Suprapubic skin (tissue), 4 donors: ENCODE measurements at places on chromosomes 5 and 9. TPM values are rescaled to one million over a fixed set of nuclear protein-coding genes. Genes with fewer than 3 reads are reported as not detected.
A peak's percentile ranks its signal among the peaks of the same experiment; 100 is the strongest.

DNA sequence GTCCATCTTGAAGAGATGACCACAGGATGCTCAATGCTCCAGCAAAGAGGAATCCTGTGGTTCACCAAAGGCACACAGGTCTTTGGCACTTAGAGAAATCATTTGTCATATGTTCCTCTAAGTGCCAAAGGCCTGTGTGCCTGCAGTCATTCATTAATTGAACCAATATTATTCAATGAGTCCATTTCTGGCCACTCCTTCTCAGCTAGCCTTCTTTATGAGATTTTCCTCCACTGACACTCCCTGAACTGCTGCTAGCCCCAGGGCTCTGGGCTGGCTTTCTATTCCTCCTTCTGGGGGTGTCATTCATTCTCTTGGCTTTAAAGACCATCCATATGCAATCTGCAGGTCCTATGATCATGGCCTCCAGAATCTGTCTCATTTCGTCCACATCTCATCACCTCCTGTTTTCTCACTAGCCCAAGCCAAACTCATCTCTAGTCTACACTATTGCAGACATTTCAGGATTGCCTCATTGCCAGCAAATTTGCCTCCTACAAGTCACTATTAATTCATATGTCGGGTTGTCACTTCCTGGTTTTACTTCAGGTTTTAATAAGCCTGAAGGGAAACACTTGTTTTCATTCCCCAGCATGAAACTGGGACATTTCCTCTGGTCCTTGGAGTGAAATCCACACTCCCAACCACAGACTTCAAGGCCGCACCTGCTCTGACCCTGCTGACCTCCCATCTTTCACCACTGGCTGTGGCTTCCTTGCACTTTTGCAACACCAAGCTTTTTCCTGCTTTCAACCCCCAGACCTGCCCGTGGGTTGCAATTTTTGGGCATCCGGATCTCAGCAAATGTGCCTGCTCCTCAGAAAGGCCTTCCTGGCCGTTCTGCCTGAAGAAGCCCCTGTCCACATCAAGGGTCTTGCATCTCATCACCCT, 35.1 kb downstream of the KCNIP1 start:
- DNase-seq = peak; percentile 31
- H3K4me3 ChIP-seq = no peak overlapping the region
- H3K4me1 ChIP-seq = no peaks in the 10 kb centered on the region

- DNase-seq = no peak
- H3K4me3 ChIP-seq = no peak overlapping the region
- H3K27me3 ChIP-seq = no peaks in the 10 kb centered on the region
- H3K27ac ChIP-seq = no peak overlapping the region
These were observed 150.0 kb upstream of the GNA14 start for GRCh38 chr9:77798140-77798539.

DNA sequence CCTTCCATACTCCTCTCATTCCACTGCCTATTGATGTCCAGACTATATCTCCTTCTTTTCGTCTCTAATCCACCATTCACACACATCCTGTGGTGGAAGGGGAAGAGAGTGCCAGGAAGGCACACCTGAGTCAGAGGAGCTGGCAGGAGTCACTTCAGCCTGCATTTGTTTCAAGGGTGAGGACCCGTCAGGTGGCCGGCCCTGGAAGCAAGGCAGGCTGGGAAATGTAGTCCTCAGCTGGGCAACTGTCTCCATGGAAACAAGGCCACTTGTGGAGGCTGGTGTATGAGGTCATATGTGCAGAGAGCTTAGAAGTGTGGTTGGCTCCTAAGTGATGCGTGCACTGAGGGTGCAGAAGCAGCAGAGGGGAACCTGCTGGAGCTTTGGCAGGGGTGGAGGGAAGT, 278.4 kb downstream of the NSG2 start:
- no peak overlapping the region for H3K4me3 ChIP-seq
- no peaks in the 10 kb centered on the region for H3K4me1 ChIP-seq
- peaks cover 70% of the 10 kb centered on the region for H3K27me3 ChIP-seq
- H3K36me3 ChIP-seq = no peaks in the 10 kb centered on the region

Gene GALNT12
- total RNA-seq = 3.8 TPM

DNA sequence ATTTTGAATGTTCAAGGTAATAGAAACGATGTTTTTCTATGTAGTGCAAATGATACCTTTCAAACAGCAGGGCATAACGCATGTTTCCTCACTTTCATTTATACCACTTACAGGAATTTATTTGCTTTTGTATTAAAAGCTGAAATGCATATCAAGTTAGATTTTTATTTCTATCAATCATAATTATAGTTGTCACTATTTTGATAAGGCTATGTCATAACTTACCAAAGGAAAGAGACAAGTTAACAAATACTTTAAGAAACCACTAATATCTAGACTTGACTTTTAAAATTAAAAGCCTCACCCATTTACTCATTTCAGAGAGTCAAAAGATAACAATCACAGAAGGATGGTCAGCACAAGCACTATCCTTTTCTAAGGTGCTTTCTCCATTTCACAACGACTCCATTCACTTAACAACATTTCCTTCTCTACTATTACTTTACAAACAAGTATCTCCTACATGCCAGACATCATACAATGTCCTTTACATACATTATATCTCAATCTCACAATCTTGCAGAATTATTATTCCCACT, 12.6 kb downstream of the ERP44 start:
- no peak for DNase-seq
- H3K36me3 ChIP-seq = no peaks in the 10 kb centered on the region
- no peak overlapping the region for H3K27ac ChIP-seq
- H3K4me1 ChIP-seq = peaks cover 22% of the 10 kb centered on the region
- no peak overlapping the region for H3K4me3 ChIP-seq

GRCh38 chr5:17852740-17853139, 218.5 kb downstream of the TAF11L14 start:
- peaks cover 3% of the 10 kb centered on the region for H3K4me1 ChIP-seq
- H3K4me3 ChIP-seq = no peak overlapping the region

Gene PAEP
- not detected for total RNA-seq

Gene GFI1B
- not detected for total RNA-seq

DNA sequence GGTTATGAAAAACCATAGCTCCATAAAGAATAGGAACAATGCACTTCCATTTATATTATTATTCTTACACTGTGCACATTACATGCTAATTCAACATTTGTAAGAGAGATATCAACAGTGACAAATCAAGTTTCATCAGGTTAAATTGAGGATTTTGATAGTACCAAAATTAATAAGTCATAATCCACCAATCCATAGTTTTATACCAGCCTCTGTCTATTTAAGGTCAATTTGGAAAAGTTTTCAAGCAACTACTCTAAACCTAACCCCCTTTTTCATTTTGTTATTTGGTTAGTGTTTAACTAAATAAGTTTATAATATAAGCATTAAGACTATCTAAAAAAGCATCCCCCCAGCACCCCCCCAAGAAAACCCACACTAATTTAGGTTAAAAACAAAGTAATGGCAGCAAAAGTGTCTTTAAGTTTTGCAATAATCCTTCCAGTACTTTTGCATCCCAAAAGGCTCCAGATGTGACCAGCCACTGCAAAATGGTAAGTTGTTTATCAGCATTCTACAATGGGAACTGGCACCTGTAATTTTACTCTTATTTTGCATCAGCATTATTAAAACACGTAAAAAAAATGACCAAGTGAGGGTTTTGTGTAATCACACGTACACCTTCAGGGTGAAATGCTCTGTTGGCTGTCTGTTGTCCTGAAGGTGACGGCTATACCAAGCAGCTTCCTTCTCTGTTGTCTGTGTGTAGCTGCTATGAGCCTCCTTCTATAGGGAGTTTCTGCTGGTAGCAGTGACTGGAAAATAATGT, 36.8 kb upstream of the SSBP2 start:
- DNase-seq = peak; percentile 73
- H3K4me1 ChIP-seq = peaks cover 29% of the 10 kb centered on the region
- H3K27ac ChIP-seq = peak overlapping the region; percentile 64
- no peaks in the 10 kb centered on the region for H3K27me3 ChIP-seq
- H3K36me3 ChIP-seq = no peaks in the 10 kb centered on the region

DNA sequence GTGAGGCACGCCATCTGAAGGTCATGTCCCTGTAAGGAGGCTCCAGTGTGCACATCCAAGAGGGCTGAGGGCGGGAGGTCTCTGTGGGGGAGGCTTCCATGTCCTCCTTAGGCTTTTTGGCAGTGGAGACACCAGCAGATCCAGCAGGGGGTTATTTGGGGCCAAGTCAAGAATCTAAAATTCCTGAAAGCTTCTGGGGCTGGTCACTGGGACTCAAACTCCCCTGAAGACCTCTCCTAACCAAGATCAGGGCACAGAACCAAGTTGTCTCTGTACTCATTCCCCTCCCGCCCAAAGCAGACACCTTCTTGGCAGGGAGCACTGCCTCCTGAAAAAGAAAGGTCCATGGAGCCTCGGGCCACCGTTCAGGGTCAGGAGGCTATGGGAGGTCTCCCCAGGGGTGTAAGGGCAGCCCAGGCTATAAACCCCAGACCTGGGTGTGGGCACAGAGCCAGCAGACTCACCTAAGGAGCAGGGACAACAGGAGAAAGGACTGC, 127.4 kb upstream of the ADRA1B start:
- H3K4me1 ChIP-seq = peaks cover 16% of the 10 kb centered on the region
- H3K27ac ChIP-seq = no peak overlapping the region
- no peaks in the 10 kb centered on the region for H3K36me3 ChIP-seq
- no peak for DNase-seq

Gene SLC34A1
- not detected for total RNA-seq

DNA sequence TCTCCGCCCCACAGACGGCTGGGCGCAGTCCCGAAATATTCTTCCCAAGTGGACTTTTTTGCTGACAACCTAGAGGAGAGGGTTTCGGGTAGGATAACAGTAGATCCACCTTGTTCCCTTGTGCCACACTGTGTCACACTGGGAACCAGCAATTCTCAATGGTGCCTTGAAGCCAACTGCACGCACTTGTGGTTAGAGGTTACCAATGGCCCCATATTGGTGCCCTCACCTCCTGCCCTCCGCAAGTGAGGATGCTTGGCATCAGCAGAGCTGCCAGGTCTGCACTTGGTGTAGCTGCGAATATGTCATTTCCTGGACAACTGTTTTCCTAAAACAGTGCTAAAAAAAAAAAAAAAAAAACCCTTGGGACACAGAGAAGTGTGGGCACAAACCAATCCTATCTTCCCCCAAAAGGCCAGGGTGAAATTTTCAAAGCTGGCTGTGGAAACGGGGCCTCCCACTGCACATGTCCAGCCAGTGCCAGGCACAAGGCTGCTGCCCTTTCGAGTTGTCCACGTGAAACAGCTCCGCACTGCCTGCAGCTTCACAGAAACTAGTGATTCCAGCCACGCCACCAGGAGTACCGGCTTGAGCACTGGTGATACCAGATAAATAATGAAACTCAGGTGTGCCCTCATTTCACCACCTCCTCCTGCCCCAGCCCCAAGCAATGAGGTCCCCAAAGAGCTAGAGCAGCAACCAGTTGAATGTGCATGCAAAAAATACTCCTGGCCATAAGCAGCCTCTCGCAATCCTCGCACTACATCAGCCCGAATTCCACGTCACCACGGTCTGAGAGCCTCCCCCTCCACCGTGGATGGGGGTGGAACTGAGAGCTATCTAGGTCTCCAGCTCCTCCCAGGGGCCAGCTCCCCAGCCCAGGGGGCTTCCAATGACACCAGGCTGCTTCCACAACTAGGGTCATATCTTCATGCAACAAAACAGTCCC, 51.2 kb downstream of the USP20 start:
- H3K4me3 ChIP-seq = peak overlapping the region; percentile 44
- DNase-seq = no peak
- H3K4me1 ChIP-seq = peaks cover 39% of the 10 kb centered on the region
- peaks cover 23% of the 10 kb centered on the region for H3K36me3 ChIP-seq
- H3K27me3 ChIP-seq = no peaks in the 10 kb centered on the region

GRCh38 chr9:124132671-124133147, 121.1 kb downstream of the LHX2 start:
- H3K27ac ChIP-seq = no peak overlapping the region
- no peaks in the 10 kb centered on the region for H3K4me1 ChIP-seq
- H3K4me3 ChIP-seq = no peak overlapping the region
- H3K27me3 ChIP-seq = no peaks in the 10 kb centered on the region
- H3K36me3 ChIP-seq = no peaks in the 10 kb centered on the region
- DNase-seq = no peak

- no peak overlapping the region for H3K27ac ChIP-seq
- no peaks in the 10 kb centered on the region for H3K4me1 ChIP-seq
- H3K36me3 ChIP-seq = no peaks in the 10 kb centered on the region
- H3K4me3 ChIP-seq = no peak overlapping the region
- no peak for DNase-seq
These were observed 469.3 kb upstream of the DMAC1 start for GRCh38 chr9:8268881-8269280.

Gene CERCAM
- 3.7 TPM for total RNA-seq

Gene JAKMIP2
- total RNA-seq = not detected

- no peak overlapping the region for H3K27ac ChIP-seq
- no peak for DNase-seq
These were observed 47.8 kb downstream of the AHRR start for GRCh38 chr5:369151-369868.

- no peaks in the 10 kb centered on the region for H3K36me3 ChIP-seq
- no peak for DNase-seq
- no peak overlapping the region for H3K27ac ChIP-seq
- no peak overlapping the region for H3K4me3 ChIP-seq
- no peaks in the 10 kb centered on the region for H3K27me3 ChIP-seq
These were observed 1318.3 kb upstream of the DMAC1 start for GRCh38 chr9:9117866-9118265.

- H3K4me1 ChIP-seq = peaks cover 3% of the 10 kb centered on the region
- no peak overlapping the region for H3K4me3 ChIP-seq
- no peaks in the 10 kb centered on the region for H3K27me3 ChIP-seq
- H3K27ac ChIP-seq = no peak overlapping the region
- H3K36me3 ChIP-seq = no peaks in the 10 kb centered on the region
- no peak for DNase-seq
These were observed 94.5 kb upstream of the MINAR2 start for GRCh38 chr5:129653442-129653841.

- no peaks in the 10 kb centered on the region for H3K36me3 ChIP-seq
- no peak overlapping the region for H3K4me3 ChIP-seq
- H3K27ac ChIP-seq = no peak overlapping the region
- peaks cover 33% of the 10 kb centered on the region for H3K4me1 ChIP-seq
- DNase-seq = no peak
These were observed 6.9 kb downstream of the PBX3 start for GRCh38 chr9:125754096-125754495.

Gene WNT8A
- not detected for total RNA-seq

DNA sequence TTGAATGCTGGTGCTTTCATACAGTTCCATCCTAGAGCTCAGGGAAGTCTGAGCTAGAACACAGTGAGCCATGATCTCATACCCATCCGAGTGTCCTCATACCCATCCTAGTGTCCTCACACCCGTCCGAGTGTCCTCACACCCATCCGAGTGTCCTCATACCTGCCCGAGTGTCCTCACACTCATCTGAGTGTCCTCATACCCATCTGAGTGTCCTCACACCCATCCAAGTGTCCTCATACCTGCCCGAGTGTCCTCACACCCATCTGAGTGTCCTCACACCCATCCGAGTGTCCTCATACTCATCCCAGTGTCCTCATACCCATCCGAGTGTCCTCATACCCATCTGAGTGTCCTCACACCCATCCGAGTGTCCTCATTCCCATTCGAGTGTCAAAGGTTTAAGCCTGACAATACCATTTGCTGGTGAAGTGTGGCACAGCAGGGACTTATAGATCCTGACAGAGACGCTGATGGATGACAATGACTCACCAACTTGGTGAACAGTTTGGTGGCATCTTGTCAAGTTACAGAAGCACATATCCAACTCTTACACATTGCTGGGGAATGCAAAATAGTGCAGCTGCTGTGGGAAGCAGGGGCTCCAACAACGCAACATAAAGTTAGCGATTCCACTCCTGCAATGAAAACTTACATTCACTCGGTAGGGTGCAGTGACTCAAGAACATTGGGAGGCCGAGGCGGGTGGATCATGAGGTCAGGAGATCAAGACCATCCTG, 77.0 kb upstream of the COL5A1 start:
- H3K4me3 ChIP-seq = no peak overlapping the region
- H3K27me3 ChIP-seq = no peaks in the 10 kb centered on the region
- peak; percentile 43 for DNase-seq
- H3K4me1 ChIP-seq = no peaks in the 10 kb centered on the region

- H3K4me1 ChIP-seq = no peaks in the 10 kb centered on the region
- DNase-seq = no peak
- H3K36me3 ChIP-seq = no peaks in the 10 kb centered on the region
These were observed 1327.1 kb downstream of the MAT2B start for GRCh38 chr5:164832516-164832915.
